Stimulated activated CD4-positive, alpha-beta T cell treated with anti-CD3 and anti-CD28 coated beads, Interleukin-15, amount 100 ng/mL, for 1 hour (primary cell): ENCODE measurements at places on chromosomes 2 and 18.

GRCh38 chr2:241553981-241554380 lies 4.6 kb upstream of the BOK start:
- no peak for DNase-seq

DNA sequence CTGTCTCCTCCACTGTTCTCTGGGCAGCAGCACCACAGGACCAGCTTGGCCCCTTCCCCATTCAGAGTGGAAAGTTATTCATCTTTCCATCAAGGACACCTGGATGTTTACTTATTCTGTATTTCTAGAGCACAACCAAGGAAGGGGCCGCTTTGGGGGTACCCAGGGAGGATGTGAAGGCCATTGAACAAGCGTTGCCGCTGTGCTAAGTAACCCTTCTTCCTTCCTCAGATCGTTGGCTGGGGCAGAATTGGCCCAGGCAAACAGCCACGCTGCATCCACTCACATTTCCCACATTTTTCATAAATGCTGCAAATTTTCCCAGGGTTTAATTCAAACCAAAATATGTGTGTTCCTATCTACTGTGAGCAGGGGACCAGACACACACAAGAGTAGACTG lies 76.2 kb upstream of the NPAS2 start:
- no peak for DNase-seq

- no peak for DNase-seq
These were observed 49.8 kb downstream of the E2F6 start for GRCh38 chr2:11416186-11416585.

DNA sequence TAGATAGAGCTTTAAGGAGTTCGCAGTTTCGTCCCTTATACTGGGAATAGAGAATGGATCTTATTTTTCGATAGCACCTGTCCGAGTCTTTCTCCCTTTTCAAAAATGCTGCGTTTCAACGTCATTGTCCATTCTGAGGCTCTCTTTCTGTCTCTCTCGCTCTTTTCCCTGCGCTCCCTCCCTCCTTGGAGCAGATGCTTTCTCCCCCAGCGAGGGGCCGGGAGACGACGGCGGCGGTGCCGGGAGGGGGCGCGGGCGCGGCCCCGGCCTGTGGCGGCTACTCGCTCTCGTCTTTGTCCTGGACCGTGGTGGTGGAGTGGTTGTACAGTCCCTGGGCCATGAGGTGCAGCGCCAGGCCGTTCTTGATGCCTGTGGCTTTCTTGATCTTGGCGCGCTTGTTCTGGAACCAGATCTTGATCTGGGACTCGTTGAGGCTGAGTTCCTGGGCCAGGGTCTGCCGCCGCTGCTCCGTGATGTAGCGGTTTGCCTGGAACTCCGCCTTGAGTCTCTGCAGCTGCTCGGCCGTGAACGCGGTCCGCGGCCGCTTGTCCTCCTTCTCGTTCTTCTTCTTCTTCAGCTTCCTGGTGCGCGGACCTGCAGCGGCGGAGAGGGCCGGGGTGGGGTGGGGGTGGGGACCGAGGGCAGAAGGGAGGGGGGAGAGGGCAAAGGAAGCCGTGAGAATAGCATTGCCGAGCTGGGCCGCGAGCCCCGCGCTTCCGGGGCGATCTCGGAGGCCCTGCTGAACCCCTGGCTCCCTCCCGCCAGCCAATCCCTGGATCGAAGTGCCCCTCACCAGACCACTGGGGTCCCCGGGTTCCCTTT lies 4.6 kb downstream of the EN1 start:
- DNase-seq = no peak

GRCh38 chr2:148687543-148687942 lies 43.0 kb downstream of the EPC2 start:
- DNase-seq = no peak

DNA sequence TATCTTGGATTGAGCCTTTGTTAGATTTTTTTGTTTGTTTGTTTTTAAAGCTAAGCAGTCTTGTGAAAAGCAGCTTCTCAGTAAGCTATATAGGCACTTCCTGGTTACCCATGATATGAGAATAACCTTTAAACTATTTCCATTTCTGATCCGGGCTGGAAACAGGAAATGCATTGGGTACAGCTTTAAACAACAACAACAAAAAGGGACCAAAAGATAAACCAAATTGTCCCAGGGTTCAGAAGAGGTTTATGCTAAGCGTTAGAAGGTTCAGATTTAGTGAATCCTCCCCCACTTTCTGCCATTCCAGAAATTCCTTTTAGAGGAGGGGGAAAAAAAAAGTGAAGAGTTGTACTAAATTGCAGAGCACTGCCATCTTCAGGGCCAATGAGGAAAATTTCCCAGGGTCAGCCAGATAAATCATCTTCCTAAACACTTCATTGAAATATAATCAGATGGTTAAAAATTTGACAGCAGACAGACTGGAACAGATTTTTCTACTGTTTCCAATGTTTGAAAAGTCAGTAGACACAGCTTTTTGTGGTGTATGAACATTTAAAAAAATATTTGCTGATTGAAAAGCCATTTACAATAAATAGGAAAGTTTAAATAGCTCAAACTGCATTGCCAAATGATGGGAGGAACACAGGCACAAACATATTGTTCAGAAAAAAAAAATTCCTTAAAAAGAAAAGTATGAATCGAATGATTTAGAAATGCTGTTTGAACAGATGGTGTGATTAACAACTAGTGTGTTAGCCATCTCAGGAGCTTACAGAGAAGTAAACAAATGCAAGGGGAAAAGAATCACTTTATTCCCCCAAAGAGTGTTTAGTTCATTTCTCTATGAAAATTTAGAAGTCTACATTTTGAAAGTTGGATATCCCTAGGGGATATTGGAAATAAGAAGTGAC lies 189.9 kb upstream of the TANK start:
- DNase-seq = no peak
